A549 (cell line): ENCODE measurements at places on chromosomes 7 and 10.

DNA sequence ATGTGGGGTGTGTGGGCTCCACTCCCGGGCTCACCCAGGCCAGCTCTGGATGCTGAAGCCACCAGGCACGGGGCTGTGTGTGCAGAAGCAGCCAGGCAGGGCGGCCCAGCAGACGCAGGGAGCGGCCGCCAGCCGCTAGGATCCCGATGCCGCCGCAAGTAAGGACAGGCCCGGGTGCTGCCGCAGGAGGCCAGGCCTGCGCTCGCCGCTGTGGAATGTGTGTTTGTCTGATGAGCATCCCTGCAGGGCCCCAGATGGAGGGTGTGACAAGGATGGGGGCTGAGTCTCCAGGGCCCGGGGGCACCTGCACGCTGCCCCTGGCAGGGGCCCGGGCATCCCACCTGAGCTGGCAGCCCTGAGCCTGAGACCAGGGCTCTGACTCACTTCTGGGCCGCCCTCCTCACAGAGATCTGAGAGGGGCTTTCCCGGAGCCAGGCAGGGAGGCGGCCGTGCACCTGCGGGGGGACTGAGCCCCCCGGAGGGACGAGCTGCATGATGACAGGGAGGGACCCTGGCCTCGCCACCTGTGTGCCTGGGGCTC, 101.5 kb downstream of the FOXL3 start:
- no peak for DNase-seq

- DNase-seq, result no peak
Measured at GRCh38 chr10:124150189-124150806, 56.9 kb upstream of the CHST15 start.

GRCh38 chr10:75505840-75506506, 74.5 kb downstream of the LRMDA start:
- no peak for DNase-seq

- no peak for DNase-seq
Measured at GRCh38 chr10:61558188-61558587, 104.5 kb upstream of the CABCOCO1 start.

- no peak for DNase-seq
Measured at GRCh38 chr10:110758898-110759297, 112.8 kb upstream of the PDCD4 start.

DNA sequence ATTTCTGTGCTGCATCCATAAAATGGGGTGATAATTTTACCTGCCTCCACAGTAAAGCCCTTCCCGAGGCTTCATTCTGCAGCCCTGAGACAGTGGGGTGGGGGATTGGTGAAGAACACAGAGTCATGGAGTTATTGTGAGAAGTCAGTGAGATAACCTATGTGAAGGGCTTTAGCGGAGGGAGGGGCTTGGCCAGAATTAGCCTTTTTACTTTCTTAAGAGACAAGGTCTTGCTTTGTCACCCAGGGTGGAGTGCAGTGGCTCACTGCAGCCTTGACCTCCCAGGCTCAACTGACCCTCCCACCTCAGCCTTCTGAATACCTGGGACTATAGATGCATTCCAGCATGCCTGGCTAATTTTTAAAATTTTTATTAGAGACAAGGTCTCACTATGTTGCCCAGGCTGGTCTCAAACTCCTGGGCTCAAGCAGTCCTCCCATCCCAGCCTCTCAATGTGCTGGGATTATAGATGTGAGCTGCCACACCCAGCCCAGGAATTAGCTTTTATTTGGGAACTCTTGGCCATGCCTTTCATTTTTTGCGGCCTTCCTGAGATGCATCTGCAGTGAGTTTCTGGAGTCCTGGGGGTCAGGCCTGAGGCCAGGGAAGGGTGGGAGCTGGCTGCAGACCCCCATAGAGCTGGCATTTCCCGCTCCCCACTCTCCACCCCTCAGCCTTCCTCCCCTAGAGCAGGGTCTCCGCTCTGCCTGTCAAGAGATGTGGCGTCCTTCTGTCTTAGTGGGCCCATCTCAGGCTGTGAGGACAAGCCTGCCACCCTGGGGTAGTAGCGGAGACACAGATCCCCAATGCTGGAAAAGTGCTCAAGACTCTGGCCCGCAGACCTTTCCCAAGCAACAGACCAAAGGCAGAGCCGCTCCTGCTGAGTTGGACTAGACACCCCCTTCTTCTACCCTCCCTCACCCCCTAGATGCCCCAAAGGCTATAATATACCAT, 77.0 kb downstream of the ZMIZ1 start:
- DNase-seq, result no peak

DNA sequence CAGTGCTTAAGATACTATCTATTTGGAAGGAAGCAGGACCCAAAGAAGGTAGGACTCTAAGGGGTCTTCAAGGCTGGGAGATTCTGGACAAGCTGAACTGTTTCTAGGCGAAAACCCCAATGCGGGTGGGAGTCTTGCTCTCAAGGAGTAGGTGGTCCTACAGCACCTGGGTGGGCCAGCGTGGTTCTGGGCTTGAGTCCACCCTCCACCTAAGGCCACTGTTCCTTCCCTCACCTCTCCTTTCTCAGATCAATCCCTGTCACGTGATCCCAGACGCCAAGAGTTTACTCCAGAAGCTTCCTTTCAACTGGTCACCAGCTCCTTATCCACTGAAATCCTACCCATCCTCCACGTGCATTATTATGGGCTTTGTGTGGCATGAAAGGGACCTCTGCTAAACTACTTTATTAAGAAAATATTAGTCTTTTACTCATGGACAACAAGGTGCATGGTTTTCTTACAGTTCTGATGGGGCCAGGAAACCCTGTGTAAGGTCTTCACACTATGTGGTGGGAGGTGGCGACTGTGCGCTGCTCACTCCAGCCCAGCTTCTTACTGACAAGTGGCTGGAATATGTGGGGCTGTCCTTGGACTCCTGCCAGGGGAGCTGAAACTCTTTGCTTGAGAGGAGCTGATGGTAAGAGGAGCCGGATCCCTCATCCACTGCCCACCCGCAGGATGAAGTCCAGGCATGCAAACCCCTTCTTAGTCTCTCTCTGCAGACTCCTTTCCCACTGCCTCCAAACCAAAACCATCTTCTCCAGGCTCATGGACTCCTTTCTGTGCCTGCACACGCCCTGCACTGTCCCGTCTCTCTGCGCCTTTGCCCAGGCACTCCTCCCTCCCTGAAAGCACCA, 1.6 kb downstream of the ZNF746 start:
- peak; percentile 68 for DNase-seq

GRCh38 chr10:53469383-53469782, 696.8 kb upstream of the MBL2 start:
- DNase-seq, result no peak

- no peak for DNase-seq
Measured at GRCh38 chr10:15625261-15625660, 94.5 kb downstream of the ITGA8 start.

GRCh38 chr7:23175938-23176337, 5.9 kb upstream of the NUP42 start:
- DNase-seq, result no peak

- DNase-seq, result no peak
Measured at GRCh38 chr10:84497978-84498377, 169.6 kb downstream of the CCSER2 start.
